NCI-H146 (cell line): ENCODE measurements at places on chromosomes 5 and 9.
A peak's percentile ranks its signal among the peaks of the same experiment; 100 is the strongest.

GRCh38 chr5:115825948-115826347 lies 9.5 kb upstream of the CDO1 start:
- DNase-seq = no peak

- no peak for DNase-seq
These were observed 117.1 kb upstream of the RASA1 start for GRCh38 chr5:87150630-87151029.

- DNase-seq = no peak
These were observed 154.4 kb upstream of the ERCC6L2 start for GRCh38 chr9:95721061-95721531.

DNA sequence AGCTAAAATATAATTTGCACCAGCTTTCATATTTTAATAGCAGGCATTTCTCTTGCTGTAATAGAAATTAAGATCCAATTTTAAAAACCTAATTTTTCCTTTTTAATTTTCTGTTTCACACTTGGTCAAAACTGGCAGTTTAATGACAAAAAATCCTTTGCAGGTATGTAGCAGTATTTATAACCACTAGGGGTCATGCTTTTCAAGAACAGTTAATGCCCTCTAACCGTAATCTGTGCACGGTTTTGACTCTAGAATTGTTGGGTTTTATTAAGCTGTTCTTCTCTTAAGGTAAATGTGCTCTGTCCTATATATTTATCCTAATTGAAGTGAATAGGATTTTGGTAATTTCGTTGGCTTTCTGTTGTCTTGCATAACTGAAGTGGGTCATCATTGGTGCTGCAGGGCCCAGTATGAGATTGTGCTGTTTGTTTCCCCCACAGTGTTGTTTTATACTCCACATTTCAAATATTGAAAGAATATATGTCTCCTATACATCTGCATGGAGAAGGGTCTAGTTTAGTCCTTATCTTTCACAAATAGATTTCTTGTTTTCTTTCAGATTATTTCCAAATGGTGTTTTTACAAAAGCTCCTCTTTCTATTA lies 107.4 kb downstream of the SCAMP1 start:
- peak; percentile 33 for DNase-seq
